ENCODE measurements at places on chromosomes 3 and 15. TPM values are rescaled to one million over a fixed set of nuclear protein-coding genes. Genes with fewer than 3 reads are reported as not detected.

DCLK3 gene
- polyA plus RNA-seq = 1.5 TPM

NUP210 gene
- polyA plus RNA-seq = 8.2 TPM

SOX2 gene
- polyA plus RNA-seq = 7.2 TPM

GABRR3 gene
- not detected for polyA plus RNA-seq

TLR9 gene
- not detected for polyA plus RNA-seq

CPB1 gene
- polyA plus RNA-seq = not detected

OR5K2 gene
- not detected for polyA plus RNA-seq

CPNE4 gene
- 0.59 TPM for polyA plus RNA-seq

CFAP92 gene
- 1.6 TPM for polyA plus RNA-seq

SCG5 gene
- polyA plus RNA-seq = 116 TPM

HCN4 gene
- polyA plus RNA-seq = 4.0 TPM

NUDT16 gene
- 6.1 TPM for polyA plus RNA-seq

PPARG gene
- polyA plus RNA-seq = 0.54 TPM

GOLGA8G gene
- polyA plus RNA-seq = not detected

CHRNB4 gene
- polyA plus RNA-seq = not detected

LYZL4 gene
- polyA plus RNA-seq = not detected

SYNPR gene
- 2.0 TPM for polyA plus RNA-seq

UCN2 gene
- 0.68 TPM for polyA plus RNA-seq

SEC62 gene
- polyA plus RNA-seq = 41.1 TPM

IQCF5 gene
- polyA plus RNA-seq = not detected

CLN6 gene
- 4.9 TPM for polyA plus RNA-seq

NDUFB5 gene
- 272 TPM for polyA plus RNA-seq

BOC gene
- 0.53 TPM for polyA plus RNA-seq

C2CD4A gene
- not detected for polyA plus RNA-seq

SAMD7 gene
- polyA plus RNA-seq = not detected

GP9 gene
- polyA plus RNA-seq = not detected

SYNM gene
- polyA plus RNA-seq = 7.2 TPM

SERP1 gene
- 120 TPM for polyA plus RNA-seq

RASGRP1 gene
- 3.1 TPM for polyA plus RNA-seq

LRTM1 gene
- not detected for polyA plus RNA-seq

TPRA1 gene
- polyA plus RNA-seq = 26.5 TPM

ZIC1 gene
- polyA plus RNA-seq = 134 TPM

PLCB2 gene
- 7.4 TPM for polyA plus RNA-seq

GRAMD1C gene
- 31.0 TPM for polyA plus RNA-seq

PIGZ gene
- 6.5 TPM for polyA plus RNA-seq

SLC6A20 gene
- not detected for polyA plus RNA-seq
